Ascending aorta (tissue), 2 donors: ENCODE measurements at places on chromosomes 1 and 21. TPM values are rescaled to one million over a fixed set of nuclear protein-coding genes. Genes with fewer than 3 reads are reported as not detected.

- peaks cover 4% of the 10 kb centered on the region for H3K36me3 ChIP-seq
- DNase-seq, result no peak
- H3K4me1 ChIP-seq, result no peaks in the 10 kb centered on the region
- H3K27me3 ChIP-seq, result no peaks in the 10 kb centered on the region
- H3K27ac ChIP-seq, result no peak overlapping the region
- no peak overlapping the region for H3K4me3 ChIP-seq
These were observed 5.8 kb downstream of the KIAA1614 start for GRCh38 chr1:180918519-180918918.

DNA sequence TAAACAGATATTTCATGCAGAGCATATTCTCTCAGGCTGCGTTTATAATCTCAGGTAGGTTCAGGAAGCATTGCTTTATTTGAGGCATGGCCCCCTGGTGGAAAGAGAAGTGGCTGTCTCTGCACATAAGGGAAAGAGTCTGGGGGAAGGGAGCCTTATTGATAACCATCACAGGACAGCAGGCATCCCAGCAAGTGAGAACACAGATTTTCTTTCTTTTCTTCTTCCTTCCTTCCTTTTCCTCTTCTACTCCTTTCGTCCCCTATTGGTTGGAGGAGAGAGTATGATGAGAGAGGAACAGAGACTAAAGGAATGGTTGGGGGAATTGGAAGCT, 21.9 kb downstream of the TSNAX start:
- no peaks in the 10 kb centered on the region for H3K4me1 ChIP-seq
- no peak overlapping the region for H3K27ac ChIP-seq
- H3K4me3 ChIP-seq, result no peak overlapping the region
- peaks cover 2% of the 10 kb centered on the region for H3K36me3 ChIP-seq

Gene C1orf146
- not detected for total RNA-seq

- no peak overlapping the region for H3K27ac ChIP-seq
- no peak for DNase-seq
- H3K4me3 ChIP-seq, result no peak overlapping the region
- no peaks in the 10 kb centered on the region for H3K27me3 ChIP-seq
These were observed 99.4 kb upstream of the SPATA6 start for GRCh38 chr1:48571303-48571987.

Gene FNDC10
- 1.8 TPM for total RNA-seq

GRCh38 chr1:164630626-164631396, 71.8 kb downstream of the PBX1 start:
- no peak overlapping the region for H3K4me3 ChIP-seq
- H3K4me1 ChIP-seq, result peaks cover 4% of the 10 kb centered on the region
- H3K27me3 ChIP-seq, result no peaks in the 10 kb centered on the region
- no peaks in the 10 kb centered on the region for H3K36me3 ChIP-seq
- DNase-seq, result no peak

Gene RIPK4
- 6.4 TPM for total RNA-seq

GRCh38 chr1:94660994-94661393, 119.4 kb upstream of the F3 start:
- H3K27me3 ChIP-seq, result no peaks in the 10 kb centered on the region
- no peak for DNase-seq
- no peaks in the 10 kb centered on the region for H3K4me1 ChIP-seq
- no peak overlapping the region for H3K4me3 ChIP-seq
- H3K36me3 ChIP-seq, result no peaks in the 10 kb centered on the region

GRCh38 chr1:54250670-54251069, 50.7 kb downstream of the MRPL37 start:
- no peak overlapping the region for H3K27ac ChIP-seq
- H3K4me1 ChIP-seq, result no peaks in the 10 kb centered on the region
- H3K4me3 ChIP-seq, result no peak overlapping the region
- no peak for DNase-seq

DNA sequence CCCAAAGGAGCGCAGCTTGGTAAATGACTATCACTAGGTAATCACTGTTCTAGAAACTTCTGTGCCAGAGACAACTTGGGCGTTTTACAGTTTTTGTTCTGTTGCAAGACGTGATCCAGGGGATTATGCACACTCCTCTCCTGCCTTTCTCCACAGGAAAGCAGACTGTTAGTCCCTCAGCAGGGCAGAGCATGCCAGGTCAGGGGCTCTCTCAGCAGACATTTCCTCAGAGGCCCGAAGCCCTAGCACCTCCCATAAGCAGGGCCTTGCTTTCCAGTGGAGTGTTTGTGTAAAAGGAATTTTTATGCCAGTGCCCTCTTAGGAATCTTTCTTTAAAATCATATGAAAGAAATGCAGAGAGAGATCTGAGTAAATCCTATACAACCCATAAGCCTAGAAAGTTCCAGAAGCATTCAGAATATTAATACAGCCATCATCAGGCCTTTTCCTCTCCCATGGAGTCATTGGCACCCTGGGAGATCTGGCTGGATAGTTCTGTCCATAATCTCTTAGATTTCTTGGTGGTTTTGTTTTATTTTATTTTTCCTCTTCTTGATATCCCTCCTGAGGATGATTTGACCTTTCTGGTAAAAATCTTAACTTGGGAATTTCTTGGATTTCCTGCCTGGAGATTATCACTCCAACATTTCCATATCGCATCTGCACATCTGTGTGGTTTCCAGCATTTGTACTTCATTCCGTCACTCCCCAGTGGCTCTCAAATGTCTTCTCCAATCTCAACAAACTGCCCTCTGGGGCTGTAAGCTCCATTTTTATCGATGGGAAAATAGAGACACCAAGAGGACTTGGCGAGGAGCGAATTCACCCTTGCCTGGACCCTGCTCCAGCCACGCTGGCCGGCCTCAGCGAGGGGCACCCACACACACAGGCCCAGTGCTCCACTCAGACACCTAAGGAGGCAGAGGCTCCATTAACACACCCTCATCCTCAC, 116.1 kb downstream of the PSMG1 start:
- no peaks in the 10 kb centered on the region for H3K36me3 ChIP-seq
- peaks cover 28% of the 10 kb centered on the region for H3K4me1 ChIP-seq
- no peaks in the 10 kb centered on the region for H3K27me3 ChIP-seq
- H3K4me3 ChIP-seq, result no peak overlapping the region

- no peak for DNase-seq
- no peaks in the 10 kb centered on the region for H3K4me1 ChIP-seq
- no peak overlapping the region for H3K27ac ChIP-seq
These were observed 92.0 kb downstream of the ACTL8 start for GRCh38 chr1:17847111-17847510.

Gene HCN3
- total RNA-seq, result 2.6 TPM

Gene GPR157
- 7.1 TPM for total RNA-seq

Gene ITPKB
- 27.5 TPM for total RNA-seq
